AG09319 (cell line): ENCODE measurements at places on chromosomes 2 and 18.

DNA sequence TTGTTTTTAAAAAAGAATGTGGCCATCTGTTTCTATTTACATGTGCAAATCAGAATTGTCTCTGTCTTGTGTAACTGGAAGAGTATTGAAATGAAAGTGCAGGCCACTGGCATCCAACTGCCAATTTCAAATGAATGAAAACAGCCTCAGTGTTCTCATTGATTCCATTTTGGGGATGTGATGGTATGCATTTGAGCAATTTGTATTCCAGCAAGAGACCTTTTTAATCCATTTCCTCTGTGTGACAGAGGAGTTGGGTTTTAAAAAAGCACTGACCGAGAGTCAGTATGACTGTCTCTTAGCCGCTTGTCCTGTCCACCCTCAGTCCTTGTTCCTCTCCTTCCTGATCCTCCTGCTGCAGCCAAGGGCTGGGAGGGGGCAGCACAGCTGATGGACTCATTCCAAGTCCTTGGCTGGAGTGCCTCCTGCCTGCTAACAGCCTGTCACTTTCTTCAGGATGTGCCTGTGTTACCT lies 50.0 kb downstream of the ASAP2 start:
- DNase-seq: peak; percentile 46

DNA sequence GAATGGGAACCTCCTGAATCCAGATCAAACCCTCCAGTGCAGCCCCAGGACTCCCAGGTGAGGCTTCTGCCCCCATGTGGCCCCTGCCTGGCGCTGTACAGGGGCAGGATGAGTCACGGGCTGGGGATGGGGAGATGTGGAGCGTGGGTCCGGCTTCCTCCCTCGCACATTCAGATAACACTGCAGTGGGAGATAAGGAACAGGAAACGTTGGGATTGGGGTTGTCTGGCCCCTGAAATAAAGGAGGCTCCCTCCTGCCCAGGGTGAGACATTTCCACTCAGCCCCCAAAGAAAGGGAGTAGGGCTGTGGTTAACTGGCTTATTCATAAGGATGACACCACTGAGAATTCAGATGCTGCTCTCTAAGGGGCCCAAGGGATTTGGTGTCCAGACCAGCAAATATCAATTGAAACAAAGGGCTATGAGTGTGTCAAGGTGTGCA lies 30.7 kb downstream of the IGFBP5 start:
- DNase-seq: no peak

DNA sequence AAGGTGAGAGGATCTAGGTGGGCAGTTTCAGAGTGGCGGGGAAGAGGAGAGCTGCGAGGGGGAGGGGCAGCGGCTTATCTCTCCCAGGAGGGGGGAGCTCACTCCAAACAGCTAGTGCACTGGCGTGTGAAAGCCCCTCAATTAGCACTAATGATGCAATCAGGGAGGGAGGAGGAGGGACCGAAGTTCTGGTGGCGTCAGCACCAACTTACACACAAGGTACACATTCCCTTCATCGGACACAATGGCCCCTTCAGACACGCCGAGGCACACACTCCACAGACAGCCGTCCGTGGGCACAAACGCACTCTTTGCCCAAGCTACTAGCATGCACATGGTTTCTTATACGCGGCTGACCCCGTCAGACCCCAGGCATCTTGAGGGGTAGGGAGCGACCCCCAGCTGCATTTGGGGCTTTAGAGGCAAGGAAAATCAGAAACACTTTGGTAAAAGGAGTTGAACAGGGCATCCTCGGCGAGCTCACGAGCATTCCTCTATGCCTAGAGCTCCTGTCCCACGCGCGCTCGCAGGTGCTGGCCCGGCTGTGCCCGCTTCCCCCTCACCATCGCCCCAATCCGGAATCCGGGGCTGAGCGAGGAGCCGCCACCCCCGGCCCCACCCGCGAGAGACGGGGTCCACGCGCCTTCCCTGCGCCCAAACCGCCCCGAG lies 868 bp upstream of the PKDCC start:
- no peak for DNase-seq

GRCh38 chr2:54206596-54206995 lies 49.4 kb downstream of the TSPYL6 start:
- DNase-seq: no peak

DNA sequence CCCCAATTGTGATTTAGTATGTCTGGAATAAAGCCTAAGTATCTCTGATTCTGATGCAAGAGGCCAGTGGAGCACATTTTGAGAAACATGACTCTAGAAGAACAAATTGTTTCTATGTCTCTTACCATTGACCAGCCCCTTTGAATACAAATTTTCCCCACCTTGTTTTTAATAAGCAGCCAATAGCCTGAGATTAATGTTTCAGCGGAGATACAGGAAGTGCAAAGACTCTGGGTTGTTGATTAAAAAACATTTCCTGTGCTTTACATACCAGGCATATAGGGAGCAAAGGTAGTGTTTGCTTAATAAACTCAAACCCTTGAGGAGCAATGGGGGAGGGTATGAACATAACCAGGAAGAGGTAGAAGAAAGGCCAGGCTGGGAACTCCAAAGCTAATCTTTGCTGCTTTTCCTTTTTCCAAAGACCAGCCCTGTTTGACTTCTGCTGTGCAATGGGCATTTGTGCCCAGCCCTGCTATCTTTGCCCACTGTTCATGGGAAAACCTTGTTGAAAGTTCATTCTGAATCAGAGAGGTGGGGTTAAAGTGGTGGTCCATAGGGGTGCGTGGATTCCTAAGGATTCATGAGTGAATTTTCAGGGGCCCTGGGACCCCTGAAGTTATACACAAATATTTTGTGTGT lies 29.3 kb downstream of the UPP2 start:
- no peak for DNase-seq

DNA sequence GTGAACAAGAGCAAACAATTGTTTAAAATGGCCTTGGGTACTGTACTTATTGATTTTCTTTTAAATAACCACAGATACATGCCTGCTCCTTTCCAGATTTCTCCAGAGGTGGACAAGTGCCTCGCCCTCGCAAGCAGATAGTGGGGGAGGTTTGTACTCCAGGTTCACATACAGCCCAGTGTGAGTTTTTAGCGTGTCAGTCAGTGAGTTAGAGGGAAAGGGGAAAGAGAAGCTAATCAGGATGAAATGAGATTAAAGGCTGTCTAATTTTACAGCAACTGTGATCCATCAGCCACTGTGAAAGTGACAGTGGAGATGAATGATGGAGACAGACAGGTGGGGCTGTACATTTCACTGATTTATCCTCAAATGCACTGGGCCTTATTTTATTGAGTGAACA lies 74.7 kb downstream of the KLHL14 start:
- no peak for DNase-seq

DNA sequence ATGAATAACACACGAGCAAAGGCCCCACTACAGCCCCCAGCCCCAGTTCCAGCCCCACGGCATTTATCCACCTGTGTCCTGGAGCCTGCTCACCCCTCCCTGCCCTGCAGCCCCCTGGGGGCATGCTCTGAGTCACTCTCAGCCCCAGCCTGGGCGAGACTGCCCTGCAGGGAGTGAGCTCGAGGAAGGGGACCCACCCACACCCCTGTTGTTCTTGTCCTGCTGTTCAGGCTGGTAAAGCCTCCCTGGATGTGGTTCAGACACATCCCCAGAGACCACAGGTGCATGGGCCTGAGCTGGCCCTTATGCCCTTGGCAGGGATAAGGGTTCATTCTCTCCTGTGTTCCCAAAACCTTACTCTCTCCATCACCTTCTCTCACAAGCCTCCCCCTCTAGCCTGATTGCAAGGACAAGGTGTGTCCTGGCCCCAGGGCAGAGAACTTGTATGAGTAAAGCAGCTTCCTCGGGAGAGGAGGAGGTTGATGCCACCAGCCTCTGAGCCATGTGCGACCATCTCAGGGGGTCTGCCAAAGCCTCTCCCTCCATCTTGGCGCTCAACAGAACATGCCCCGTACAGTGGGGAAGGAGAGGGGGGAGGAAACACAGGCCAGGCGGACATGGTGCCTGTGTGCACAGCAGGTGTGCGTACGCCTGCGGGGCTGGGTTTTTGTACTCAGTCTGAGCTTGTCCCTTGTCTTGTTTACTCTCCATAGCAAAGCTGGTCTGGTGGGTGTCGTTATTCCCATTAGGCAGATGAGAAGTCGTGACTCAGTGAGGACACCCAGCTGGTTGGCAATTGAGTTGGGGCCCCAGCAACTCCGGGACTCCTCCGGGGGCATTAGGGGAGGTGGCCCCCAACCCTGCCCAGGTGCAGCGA lies 64.4 kb downstream of the CIB4 start:
- DNase-seq: no peak

GRCh38 chr2:54708584-54709335 lies 14.7 kb upstream of the EML6 start:
- DNase-seq: no peak

GRCh38 chr2:70897203-70897976 lies 38.3 kb upstream of the ATP6V1B1 start:
- DNase-seq: no peak

DNA sequence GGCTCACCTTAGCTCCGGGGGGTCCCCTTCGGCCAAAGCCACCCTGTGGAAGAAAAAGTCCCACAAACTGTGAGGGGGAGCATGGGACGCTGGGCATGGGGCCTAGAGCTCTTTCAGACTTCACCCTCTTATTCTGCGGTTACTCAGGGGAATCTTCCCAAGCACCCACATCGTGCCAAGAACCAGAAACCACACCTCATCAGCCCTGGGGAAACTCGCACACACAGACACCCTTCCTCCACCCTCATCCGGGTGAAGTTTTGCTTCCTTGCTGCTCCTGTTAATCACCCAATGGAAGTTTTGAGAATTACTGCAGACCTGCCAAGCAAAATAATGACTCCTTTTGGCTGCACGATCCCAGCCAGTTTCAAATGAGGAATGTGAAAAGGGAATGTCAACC lies 59.1 kb downstream of the COL6A3 start:
- DNase-seq: no peak

DNA sequence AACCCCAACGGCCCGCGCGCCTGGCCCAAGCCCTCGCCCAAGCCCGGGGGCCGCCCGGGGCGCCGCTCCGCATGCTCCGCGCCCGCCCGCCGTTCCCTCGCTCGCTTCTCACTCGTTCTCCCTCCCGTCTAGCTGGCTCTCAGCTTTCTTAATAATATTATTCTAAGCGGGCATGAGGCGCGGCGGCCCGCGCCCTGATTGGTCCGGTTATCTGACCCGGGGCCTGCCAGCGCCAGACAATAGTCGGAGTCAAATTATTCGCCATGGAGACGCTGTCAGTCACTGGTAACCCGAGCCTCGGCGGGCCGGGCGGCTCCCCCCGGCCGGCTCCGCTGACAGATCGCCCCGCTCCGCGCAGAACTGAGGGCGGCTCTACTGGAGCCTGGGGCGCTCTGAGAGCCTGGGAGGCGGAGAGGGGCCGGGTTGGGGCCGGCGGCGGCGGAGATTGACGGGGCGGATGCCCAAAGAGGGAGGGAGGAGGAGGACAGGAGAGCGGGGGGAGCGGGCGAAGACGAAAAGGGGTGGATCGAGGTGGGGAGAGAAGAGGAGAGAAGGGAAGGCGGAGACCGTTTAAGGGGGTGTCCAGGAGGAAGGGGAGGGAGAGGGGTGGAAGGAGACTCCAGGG lies at the start of gene SIX2:
TSS of gene SIX2 (minus strand) at position 150 of the 625 bp plus-strand sequence. CDS start 342 bp downstream, outside the sequence.
- peak; percentile 97 for DNase-seq

- no peak for DNase-seq
These were observed 32.5 kb downstream of the SLC8A1 start for GRCh38 chr2:40419364-40419762.

DNA sequence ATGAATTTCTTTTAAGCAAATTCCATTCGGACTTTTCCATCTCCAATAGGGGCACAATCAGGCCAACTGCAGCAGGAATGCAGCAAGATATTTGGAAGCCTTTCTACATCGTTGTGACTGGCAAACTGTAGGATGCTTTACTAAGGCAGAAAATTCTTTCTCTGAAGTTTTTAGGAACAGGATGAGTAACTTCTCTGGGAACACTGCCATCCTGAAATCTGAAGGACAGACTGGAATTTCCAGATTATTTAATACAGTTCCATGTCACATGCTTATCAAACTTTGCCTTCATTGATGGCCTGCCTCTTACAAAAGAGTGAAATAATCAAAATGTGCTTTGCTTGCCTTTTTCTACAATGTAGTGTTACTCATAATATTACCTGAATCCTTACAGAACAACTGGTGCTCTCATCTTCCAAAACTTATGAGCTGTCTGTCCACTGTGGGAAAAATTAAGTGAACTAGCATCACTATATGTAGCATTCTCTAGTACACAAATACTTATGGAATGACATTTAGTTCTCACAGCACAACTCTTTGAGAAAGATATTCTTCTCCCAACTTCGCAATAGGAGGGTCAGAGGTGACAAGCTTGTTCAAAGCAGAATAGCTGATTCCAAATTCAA lies 32.0 kb upstream of the MAP2 start:
- DNase-seq: no peak

DNA sequence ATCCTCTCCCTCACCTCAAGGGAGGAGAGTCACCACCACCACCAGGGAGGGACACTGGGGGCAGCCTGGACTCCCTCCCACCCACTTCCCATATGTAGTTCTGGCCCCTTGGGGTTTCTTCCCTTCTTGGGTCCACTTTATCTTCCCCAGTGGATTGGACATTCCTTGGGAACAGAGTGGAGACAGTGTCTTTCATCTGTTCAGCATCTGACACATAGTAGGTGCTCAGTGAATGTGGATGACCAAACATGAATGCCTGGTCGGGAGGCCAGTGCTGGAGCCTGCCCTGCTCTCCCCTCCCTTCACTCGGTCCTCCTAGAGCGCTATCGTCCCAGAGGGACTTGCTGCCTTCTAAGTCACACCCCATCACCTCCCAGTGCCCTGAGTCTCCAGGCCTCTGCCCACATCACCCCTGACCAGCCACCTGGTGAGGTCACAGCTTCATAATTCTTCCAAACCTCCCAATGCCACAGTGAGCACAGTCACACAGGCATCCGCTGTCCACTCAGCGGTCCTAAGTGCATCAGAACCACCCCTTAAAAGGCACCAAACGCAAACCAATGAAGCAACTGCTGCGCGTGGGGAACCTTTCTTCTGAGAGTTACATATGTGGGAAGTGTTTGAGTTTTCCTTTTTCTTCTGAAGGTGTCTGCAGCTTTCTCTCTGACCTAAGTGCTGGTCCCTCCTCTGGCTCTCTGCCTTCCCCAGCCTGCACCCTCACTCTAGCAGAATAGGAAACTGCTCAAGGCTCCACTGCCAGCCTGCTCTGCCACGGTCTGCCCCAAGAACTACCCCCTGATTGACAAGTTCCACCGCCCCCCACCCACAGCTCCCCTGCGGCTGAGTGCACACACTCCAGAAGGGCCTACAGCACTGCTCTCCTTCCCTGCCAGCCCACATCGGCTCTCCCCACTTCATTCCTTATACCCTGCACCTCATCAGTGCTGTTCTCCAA lies 7.2 kb upstream of the SFXN5 start:
- DNase-seq: no peak

GRCh38 chr18:4077204-4077603 lies 377.9 kb downstream of the DLGAP1 start:
- no peak for DNase-seq
